ENCODE measurements at places on chromosomes 12 and 14. TPM values are rescaled to one million over a fixed set of nuclear protein-coding genes. Genes with fewer than 3 reads are reported as not detected.

CFAP251 gene
- total RNA-seq, result 5.5 TPM

LYZ gene
- not detected for total RNA-seq

TMEM119 gene
- total RNA-seq, result 0.94 TPM

RNU4-1 gene
- total RNA-seq, result under 0.01 TPM

PGF gene
- 92.6 TPM for total RNA-seq

KCNH5 gene
- total RNA-seq, result not detected

BEST3 gene
- total RNA-seq, result not detected

FLRT2 gene
- total RNA-seq, result 35.6 TPM

GLT8D2 gene
- 1.5 TPM for total RNA-seq

CLEC4D gene
- not detected for total RNA-seq

CD4 gene
- not detected for total RNA-seq

USP15 gene
- 44.4 TPM for total RNA-seq
